Kidney epithelial cell (primary cell): ENCODE measurements at places on chromosomes 2 and 18.

DNA sequence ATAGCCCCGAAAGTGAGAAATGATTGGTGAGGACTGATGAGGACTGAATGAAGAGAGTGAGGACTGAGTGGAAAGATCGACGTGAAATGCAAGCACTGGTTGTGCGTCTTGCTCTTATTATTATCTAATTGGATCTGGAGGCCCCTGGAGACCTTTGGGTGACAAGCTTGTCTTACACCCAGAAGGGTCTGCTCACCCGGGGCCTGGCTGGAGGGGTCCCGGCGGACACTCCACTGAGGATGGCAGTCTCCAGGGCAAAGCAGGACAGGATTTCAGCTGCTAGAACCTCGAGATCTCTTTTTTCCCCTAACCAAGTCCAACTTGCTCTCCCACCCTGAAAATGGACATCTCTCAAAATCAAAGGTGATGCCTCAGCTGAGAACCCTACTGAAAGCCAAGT is 160.2 kb downstream of the MYT1L start:
- DNase-seq, result no peak

DNA sequence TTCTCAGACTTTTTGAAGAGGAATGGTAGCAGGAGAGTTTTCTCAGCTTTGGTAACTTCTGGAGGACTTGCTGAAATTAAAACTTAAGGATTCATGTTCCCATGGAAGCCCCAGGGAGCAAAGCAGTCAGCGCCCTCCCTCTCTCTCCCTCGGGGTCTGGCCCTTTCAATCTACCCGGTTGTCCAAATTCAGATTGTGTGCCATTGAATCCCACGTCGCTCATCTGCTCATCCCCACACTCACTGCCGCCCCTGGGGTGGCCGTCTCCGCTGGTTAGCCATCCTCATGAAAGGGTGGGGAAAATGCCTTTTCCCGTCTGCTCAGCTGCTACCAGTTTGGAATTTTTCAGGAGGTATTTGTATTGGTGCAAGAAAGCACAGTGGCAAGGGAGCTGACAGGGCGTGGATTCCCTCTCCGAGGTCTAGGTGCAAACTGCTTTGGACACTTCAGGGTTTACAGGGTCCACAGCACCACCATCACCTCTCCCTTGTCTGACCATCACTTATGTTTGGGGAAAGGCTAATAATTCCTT is 27.1 kb downstream of the MCFD2 start:
- no peak for DNase-seq

GRCh38 chr18:55202232-55202917 is 243.1 kb upstream of the CCDC68 start:
- DNase-seq, result no peak

GRCh38 chr18:7646174-7646886 is 79.2 kb downstream of the PTPRM start:
- DNase-seq, result no peak

DNA sequence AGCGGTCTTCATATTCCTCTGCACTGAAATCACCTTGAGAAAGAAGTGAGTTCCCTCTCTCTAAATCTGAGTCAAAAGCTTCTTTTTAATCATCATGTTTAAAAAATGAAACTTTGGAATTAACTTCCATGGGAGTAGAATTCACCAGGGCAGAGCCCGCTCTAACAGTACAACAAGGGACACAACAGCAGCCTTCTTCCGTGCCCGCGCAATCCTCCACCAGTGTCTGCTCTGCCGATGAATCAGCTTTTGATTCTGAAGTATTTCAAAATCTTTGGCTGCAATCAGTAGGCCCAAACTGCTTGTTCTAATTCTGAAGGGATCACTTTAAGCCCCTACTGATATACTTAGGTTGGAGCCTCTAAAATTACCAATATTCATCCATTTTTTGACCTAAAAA is 76.9 kb downstream of the USP40 start:
- DNase-seq, result no peak

- DNase-seq, result no peak
Observed at GRCh38 chr2:146850746-146851145, 994.1 kb upstream of the ACVR2A start.

GRCh38 chr2:230591850-230592249 is 120.8 kb upstream of the CAB39 start:
- no peak for DNase-seq

DNA sequence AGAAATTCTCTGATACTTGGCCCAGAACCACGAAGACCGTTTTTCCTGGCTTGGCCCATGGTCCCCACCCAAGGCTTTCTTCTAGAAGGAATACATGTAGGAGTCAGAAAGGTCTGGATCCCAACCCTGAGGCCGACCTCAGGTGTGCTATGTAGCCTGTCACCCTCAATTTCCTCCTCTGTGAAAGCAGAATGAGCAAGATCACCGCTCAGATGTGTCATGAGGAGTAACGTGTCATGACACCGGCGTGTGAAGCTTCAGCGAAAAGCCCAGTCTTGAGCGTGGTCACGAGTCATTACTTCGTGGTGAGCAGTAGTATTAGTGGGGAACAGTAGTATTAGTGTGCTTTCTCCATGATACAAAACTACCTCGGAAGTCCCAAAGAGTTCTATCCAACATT is 103.4 kb downstream of the ALPK2 start:
- DNase-seq, result no peak

DNA sequence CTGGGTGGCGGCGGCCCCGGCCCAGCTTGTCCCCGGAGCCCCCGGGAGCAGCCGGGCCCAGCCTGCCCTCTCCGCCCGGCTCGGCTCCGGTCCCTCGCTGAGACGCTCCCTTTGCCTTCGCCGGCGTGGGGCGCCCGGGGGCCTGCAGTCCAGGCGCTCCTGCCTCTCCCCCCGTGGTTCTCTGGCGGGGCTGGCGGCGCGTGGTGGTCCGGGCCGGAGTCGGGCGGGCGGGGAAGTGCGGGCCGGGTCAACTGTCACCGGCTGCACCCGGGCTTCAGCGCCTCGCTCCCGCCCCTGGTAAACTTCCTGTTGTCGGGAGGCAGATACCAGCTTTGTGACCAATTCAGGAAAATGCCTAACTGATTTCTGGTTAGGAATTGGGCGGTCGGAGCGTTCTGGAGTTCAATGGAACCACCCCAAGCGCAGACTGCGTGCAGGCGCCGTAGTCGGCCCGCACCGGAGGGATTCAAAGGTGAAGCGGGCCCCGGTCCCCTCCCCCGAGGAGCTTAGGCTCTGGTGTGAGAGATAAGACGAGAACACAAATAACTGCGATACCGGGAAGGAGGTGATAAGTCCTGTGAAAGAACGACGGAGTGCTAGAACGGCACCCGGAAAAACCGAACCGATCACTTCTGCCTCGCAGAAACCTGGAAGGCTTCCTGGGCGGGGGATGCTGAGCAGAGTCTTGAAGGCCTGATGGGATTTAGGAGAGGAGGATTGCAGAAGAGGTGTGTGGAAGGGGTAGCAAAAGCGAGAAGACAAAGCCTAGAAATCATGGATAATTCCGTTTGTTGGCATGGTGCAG is 891 bp downstream of the CAB39 start:
- DNase-seq, result no peak

- peak; percentile 14 for DNase-seq
Observed at GRCh38 chr18:37408676-37409265, 156.8 kb downstream of the CELF4 start.

DNA sequence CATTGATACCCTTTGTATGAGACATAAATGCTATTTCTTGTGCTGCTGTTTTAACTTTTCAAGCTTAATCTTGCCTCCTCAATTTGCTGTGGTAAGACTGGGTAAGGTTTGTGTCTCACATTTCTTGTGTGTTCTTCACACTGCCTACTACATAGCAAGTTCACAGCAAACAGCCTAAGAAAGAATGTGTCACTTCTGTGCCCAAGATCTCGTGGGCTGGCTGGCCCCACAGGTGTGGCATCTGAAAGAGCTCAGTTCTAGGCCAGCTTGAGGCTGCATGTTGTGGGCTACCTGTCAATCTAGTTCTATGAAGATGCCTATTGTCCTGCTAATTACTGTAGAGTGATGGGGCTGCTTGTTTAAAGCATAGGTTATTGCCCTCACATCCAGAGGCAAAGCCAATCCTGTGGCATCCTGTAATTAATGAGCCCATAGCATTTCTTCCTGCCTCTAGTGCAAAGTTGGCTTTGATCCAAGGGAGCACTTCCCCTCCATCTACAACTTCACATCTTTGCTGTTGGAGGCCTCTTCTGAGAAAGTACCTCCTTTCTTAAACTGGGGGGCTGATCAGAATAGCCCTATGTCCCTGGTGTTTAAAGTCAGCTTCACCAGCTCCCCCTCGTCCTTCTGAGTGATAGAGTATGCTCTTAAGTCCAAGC is 40.9 kb upstream of the ASPRV1 start:
- DNase-seq, result no peak
